T follicular helper cell (primary cell): ENCODE measurements at places on chromosomes 1 and 21.
A peak's percentile ranks its signal among the peaks of the same experiment; 100 is the strongest.

- DNase-seq = no peak
Measured at GRCh38 chr1:111214074-111214801, 13.3 kb upstream of the CHI3L2 start.

DNA sequence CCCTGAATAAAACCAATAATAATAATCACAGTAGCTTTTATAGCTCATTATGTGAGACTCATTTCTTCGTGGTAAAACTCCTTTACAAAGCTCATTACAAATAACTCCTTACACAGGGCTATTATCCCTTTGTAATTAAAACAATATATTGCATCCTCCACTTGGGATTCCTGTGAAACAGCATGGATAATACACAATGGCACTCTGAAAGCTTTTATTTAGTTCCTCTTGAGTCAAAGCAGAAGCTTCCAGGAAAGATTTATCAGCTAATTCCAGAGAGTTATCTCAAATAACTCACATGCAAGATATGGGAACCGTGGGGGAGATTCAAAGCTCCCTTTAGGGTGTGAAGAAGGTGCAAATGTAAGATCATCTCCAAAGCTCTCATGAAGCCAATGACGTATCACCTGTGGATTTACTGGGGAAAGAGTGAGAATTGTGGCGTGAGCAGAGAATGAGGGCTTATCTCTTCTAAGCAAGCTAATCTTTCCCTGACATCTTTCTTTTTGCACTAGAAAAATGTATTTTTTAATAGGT is 60.4 kb upstream of the GJA5 start:
- no peak for DNase-seq

GRCh38 chr21:33089395-33090119 is 19.6 kb downstream of the OLIG1 start:
- DNase-seq = no peak

DNA sequence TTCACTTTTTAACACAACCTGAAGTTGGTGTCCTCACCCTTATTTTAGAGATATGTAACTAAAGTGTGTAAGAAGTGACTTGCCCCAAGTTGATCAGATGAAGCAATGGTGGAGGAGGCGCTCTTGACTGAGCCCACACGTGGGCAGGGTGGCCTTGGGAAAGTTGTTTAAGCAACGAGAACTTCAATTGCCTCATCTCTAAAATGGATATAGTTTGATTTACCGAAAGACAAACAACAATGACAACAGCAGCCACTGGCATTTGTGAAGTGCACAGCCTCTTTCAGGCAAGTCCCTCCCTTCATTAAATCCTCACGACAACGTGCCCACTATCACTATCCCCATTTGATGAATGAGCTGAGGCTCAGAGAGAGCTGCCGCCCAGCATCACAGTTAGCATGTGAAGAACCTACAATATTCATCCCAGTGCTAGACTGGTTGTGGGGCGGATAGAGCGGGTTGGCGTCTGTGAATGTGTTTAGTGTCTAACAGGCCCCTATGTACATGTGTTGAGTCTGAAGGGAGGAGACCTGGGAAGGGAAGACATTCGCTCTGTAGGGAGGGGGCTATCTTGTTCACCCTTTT is 3.0 kb downstream of the IL22RA1 start:
- DNase-seq = no peak

GRCh38 chr21:41726970-41727783 is 39.7 kb downstream of the RIPK4 start:
- DNase-seq = no peak

DNA sequence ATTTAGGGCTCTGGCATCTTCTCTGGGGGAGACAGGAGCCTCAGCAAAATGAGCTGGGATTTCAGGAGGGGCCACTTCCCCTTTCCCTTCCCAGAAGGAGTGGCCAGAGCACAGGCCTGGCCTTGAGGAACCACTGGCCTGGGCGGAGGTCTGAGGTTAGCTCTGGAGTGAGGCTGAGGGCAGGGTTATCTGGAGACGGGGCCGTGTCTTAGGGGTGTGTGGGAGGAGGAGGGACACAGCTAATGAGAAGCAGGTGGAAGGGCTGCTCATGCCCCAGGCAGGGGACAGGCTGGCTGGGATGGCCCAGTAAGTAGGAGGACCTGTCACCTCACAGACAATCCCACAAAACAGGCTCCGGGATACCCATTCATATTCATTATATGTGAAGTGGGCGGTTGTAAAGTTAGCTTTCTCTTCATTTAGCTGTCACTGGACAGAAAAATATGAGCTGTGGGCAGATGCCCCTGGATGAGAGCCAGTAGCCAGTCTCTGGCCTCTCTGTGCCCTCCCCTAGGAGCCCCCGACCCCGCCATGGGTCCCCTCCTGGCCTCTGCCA is 12.4 kb downstream of the ALX3 start:
- DNase-seq = no peak

DNA sequence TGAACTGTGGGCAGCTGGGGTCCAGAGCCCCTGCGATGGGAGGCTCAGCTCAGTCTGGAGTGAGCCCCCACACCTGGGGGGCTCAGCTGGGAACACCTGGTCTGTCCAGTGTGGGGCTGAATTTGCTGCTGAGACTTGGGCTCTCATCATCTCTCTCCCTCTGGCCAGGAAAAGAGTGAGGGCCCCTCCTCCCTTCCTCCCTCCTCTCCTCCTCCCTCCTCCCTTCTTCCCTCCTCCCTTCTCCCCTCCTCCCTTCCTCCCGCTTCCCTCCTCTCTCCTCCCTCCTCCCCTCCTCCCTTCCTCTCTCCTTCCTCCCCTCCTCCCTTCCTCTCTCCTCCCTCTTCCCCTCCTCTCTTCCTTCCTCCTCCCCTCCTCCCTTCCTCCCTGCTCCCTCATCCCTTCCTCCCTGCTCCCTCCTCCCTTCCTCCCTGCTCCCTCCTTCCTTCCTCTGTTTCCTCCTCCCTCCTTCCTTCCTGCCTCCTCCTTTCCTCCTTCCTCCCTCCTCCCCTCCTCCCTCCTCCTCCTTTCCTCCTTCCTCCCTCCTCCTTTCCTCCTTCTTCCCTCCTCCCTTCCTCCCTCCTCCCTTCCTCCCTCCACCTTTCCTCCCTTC is 23.5 kb upstream of the PEX10 start:
- DNase-seq = no peak

- DNase-seq = no peak
Measured at GRCh38 chr1:32998997-32999396, 34.4 kb upstream of the RNF19B start.

- DNase-seq = no peak
Measured at GRCh38 chr1:70688580-70688979, 277.5 kb downstream of the CTH start.

DNA sequence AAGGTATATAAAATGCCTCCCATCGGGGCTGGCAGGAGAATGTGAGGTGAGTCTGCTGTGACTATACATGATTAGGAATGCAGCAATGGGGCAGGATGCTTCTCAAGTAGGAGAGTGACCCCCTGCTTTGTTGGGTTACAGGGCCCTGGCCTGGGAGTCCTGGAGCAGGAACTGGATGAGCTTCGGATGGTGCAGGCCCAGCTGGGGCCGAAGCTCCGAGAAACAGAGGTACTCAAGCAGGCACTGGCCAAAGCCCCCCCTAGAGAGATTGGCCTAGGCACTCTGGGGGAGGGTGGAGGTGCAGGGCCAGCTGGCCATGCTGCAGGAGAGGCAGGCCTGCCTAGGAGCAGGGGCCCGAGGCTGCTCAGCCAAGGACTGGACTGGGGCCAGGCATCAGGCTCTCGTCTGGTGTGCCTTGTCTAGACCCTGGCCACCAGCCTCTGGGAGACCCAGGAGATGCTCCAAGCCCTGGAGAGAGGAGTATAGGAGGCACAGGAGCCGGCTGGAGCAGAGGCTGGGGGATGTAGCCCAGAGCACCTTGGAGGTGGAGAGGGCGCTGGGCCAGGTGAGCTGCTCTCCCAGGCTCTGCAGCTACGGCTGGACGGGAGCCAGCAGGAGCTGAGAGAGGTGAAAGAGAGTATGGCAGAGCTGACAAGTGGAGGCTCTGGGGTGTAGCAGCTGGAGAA is 32.8 kb upstream of the PKP1 start:
- no peak for DNase-seq

GRCh38 chr1:184191181-184191621 is 139.7 kb downstream of the TSEN15 start:
- DNase-seq = no peak

- no peak for DNase-seq
Measured at GRCh38 chr1:31166462-31166861, 73.2 kb downstream of the NKAIN1 start.

GRCh38 chr1:110645821-110646735 is 28.7 kb downstream of the KCNA3 start:
- no peak for DNase-seq

- DNase-seq = no peak
Measured at GRCh38 chr1:113858418-113858817, 13.1 kb downstream of the PTPN22 start.

DNA sequence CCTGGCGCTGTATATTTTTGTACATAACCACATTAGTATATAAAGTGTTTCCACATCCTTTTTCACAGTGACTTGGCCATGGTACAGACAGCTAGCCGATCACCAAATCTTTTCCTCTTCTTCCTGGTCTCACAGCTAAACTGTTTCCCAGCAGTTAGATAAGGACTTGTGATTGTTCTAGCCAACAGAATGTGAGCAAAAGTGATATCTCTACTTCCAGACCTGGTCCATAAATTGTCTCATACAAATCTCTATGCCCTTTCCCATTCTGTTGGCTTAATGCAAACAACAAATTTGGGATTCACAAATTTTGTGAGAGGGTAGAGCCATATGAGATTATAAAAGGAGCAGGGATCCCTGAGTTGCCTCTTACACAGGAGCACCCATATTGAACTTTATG is 19.5 kb downstream of the PAFAH2 start:
- no peak for DNase-seq

DNA sequence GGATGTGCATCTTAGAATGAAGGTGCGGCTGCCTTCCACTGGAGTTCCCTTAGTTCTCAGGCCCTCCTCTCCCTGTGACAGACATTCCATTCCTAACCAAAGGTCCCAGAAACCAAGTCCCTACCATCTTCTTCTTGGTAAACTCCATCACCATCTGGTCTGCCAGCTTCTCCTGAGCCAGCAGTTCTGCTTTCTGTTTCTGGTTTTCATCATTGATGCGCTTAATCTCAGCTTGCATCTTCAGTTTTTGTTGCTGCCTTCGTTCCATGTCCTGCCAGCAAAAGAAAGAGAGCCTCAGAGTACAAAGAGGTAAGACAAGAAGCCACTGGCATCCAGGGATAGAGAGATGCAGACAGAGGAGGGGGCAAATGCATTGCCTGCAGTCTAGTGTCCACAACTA is 18.0 kb upstream of the VSIG8 start:
- no peak for DNase-seq

- DNase-seq = peak; percentile 62
Measured at GRCh38 chr1:206923009-206923960, 1.5 kb upstream of the FCMR start.

- no peak for DNase-seq
Measured at GRCh38 chr1:27724961-27725373, 794 bp upstream of the FAM76A start.

GRCh38 chr1:221810406-221810805 is 68.5 kb upstream of the DUSP10 start:
- DNase-seq = no peak

- DNase-seq = no peak
Measured at GRCh38 chr1:162145280-162145965, 75.9 kb downstream of the NOS1AP start.
